A549 treated with ZK216348 at 1 μM for 4 hours (cell line): ENCODE measurements at places on chromosomes 1 and 21. TPM values are rescaled to one million over a fixed set of nuclear protein-coding genes. Genes with fewer than 3 reads are reported as not detected.

IQGAP3 gene
- total RNA-seq: 12.3 to 21.4 TPM (median 19.1 TPM) in 5 replicates

CCDC27 gene
- total RNA-seq: not detected in 5 replicates

PBX1 gene
- 14.6 to 21.7 TPM (median 19.1 TPM) in 5 replicates for total RNA-seq

SASS6 gene
- total RNA-seq: 2.3 to 4.9 TPM (median 4.0 TPM) in 5 replicates

METTL13 gene
- total RNA-seq: 30.3 to 49.1 TPM (median 45.0 TPM) in 5 replicates

KRTAP19-3 gene
- total RNA-seq: not detected in 5 replicates

ASCL5 gene
- total RNA-seq: 0.11 to 0.27 TPM (median 0.23 TPM) in 3 of 5 replicates, not detected in the others

AMPD1 gene
- total RNA-seq: 0.32 TPM in 1 of 5 replicates, not detected in the others

FCER1G gene
- total RNA-seq: 0.70 TPM in 1 of 5 replicates, not detected in the others

DR1 gene
- total RNA-seq: 26.7 to 41.8 TPM (median 33.9 TPM) in 5 replicates

ITGB2 gene
- 0.57 to 1.4 TPM (median 0.94 TPM) in 5 replicates for total RNA-seq

SPATA46 gene
- total RNA-seq: not detected in 5 replicates

TMEM240 gene
- 0.37 to 0.68 TPM (median 0.48 TPM) in 4 of 5 replicates, not detected in the other for total RNA-seq

CDK11B gene
- total RNA-seq: 25.1 to 27.9 TPM (median 27.5 TPM) in 5 replicates

OR6N1 gene
- not detected in 5 replicates for total RNA-seq

SNRPE gene
- total RNA-seq: 160 to 269 TPM (median 230 TPM) in 5 replicates

CSF1 gene
- 10.2 to 20.8 TPM (median 20.3 TPM) in 5 replicates for total RNA-seq

A3GALT2 gene
- total RNA-seq: not detected in 5 replicates

SPATA17 gene
- 2.0 to 4.2 TPM (median 2.6 TPM) in 5 replicates for total RNA-seq

PTPN7 gene
- total RNA-seq: 0.05 to 0.26 TPM in 2 of 5 replicates, not detected in the others

KCNA2 gene
- 0.02 to 0.18 TPM (median 0.05 TPM) in 3 of 5 replicates, not detected in the others for total RNA-seq

FYB2 gene
- total RNA-seq: not detected in 5 replicates

COL11A1 gene
- 0.97 to 3.5 TPM (median 2.6 TPM) in 5 replicates for total RNA-seq

DNALI1 gene
- 0.30 TPM in 1 of 5 replicates, not detected in the others for total RNA-seq

C4BPA gene
- 0.33 to 0.86 TPM (median 0.78 TPM) in 5 replicates for total RNA-seq
